Breast epithelium (tissue), 4 donors: ENCODE measurements at places on chromosomes 3 and 15. TPM values are rescaled to one million over a fixed set of nuclear protein-coding genes. Genes with fewer than 3 reads are reported as not detected.
A peak's percentile ranks its signal among the peaks of the same experiment; 100 is the strongest.

The ZNF80 gene
- total RNA-seq, result not detected

- H3K27me3 ChIP-seq, result no peaks in the 10 kb centered on the region
- DNase-seq, result no peak
- no peaks in the 10 kb centered on the region for H3K36me3 ChIP-seq
- no peak overlapping the region for H3K4me3 ChIP-seq
- no peak overlapping the region for H3K27ac ChIP-seq
Measured at GRCh38 chr15:46117071-46117470, 482.2 kb downstream of the SQOR start.

DNA sequence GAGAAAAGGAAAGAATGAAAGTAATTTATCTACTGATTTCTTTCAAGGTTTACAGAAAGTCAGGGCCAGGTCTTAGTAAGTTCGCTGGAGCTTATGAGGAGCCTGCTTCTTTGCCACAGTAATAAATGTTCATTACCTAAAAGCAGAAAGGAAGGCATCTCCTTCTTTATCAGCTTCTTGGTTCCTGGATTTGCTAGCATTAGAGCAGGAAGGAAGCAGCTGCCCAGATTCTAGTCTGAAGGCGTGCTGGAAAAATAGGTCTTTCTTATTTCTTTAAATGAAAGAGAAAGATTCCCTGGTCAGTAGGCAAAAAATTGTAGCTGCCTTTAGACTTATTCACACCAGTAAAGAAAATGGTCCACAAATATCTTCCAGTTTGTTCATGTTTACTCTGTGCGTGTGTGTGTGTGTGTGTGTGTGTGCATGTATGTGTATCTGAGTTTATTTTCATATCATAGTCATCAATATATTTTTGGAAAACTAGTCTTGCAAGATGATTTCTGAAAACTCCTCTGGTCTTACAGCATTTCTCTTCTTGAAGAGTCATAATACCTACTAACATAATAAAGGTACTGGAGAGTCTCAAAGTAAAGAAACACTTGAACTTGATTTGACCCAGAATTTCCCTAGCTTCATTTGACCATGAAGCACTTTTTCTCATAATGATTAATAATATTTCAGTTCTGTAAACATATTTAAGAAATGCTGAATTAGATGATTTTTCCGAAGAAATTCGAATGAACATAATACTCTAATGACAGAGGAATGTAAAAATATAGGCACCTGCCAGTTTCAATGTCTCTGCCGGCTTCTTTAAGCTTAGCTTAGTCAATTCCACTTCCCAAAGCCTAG, 255.3 kb upstream of the ZPLD1 start:
- H3K27me3 ChIP-seq, result no peaks in the 10 kb centered on the region
- no peak for DNase-seq
- H3K27ac ChIP-seq, result peak overlapping the region; percentile 81
- no peak overlapping the region for H3K4me3 ChIP-seq

DNA sequence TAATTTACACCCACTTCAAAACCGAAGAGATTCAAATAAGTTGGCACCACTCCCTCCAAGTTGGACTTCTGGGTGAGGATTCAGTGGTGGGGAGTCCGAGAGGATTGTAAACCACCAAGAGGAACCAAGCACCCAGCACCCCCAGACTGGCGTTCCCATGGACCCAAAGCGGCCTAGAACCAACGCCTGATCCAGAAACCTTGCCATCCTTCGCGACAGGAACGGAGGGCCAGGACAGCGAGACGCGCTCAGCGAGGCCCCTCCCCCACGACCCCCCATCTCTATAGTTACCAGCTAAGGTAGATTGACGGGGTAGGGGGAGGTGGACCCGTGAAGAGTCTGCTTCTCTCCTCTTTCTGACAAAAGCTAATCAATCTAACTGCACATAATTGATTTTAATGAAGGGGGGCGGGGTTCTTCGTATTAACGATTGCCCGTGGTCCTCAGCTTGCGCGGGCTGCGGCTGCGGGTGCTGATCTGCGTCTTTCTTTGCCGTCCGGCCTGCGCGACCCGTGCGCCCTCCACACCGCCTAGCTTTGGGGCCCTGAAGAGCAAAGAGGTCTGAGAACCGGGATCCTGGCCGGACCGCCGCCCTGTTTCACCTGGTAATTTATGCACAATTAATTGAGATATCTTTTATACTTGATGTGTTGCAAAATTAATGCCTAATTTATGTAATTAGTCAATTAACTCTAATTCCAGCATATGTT, 10.9 kb upstream of the FOXB1 start:
- DNase-seq, result no peak
- H3K27ac ChIP-seq, result no peak overlapping the region
- H3K36me3 ChIP-seq, result no peaks in the 10 kb centered on the region
- no peak overlapping the region for H3K4me3 ChIP-seq
